ENCODE measurements at places on chromosomes 12 and 14. TPM values are rescaled to one million over a fixed set of nuclear protein-coding genes. Genes with fewer than 3 reads are reported as not detected.

Gene BCL11B
- total RNA-seq: 0.42 TPM

Gene SMCO2
- total RNA-seq: not detected

Gene ANO4
- total RNA-seq: not detected

Gene TGFB3
- 47.1 TPM for total RNA-seq

Gene CLECL1
- not detected for total RNA-seq

Gene RILPL1
- total RNA-seq: 47.2 TPM

Gene KIF5A
- 2.1 TPM for total RNA-seq

Gene HOXC9
- total RNA-seq: not detected

Gene ADGRD1
- total RNA-seq: 40.7 TPM

Gene STON2
- 8.7 TPM for total RNA-seq

Gene SGPP1
- 18.7 TPM for total RNA-seq

Gene KRT7
- total RNA-seq: 0.83 TPM
